ENCODE measurements at places on chromosomes 1 and 21.

- DNase-seq = no peak
Measured at GRCh38 chr1:167681451-167682098, 40.2 kb upstream of the MPZL1 start.

DNA sequence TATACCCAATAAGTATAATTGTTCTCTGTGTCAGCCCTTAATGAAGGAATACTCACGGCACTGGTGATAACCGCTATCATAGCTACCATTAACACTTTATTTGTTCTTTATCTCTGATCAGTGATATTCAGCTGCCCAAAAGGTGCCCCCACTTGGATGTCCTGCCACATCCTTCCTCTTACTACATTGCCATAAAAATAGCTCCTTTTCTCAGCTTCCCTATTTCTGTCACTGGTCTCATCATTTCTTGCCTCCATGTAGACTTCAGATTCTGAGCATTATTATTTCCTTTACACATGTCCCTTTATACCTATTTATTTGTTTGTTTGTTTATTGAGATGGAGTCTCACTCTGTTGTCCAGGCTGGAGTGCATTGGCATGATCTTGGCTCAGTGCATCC, 2.7 kb upstream of the RAB29 start:
- no peak for DNase-seq

DNA sequence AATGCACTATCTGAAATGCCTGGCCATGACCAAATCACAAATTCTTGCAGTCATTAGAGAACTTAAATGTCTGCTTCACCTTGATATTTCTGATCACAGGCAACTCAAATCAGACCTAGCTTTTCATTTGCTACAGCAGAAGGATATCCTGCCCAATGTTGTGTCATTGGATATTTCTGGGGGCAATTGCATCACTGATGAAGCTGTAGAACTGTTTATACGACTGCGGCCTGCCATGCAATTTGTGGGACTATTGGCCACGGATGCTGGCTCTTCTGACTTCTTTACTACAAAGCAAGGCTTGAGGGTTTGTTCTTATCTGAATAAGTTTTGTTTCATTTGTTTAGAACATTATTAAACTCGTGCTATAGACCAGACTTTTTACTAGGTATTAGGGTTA, 14.9 kb downstream of the ZYG11A start:
- no peak for DNase-seq

DNA sequence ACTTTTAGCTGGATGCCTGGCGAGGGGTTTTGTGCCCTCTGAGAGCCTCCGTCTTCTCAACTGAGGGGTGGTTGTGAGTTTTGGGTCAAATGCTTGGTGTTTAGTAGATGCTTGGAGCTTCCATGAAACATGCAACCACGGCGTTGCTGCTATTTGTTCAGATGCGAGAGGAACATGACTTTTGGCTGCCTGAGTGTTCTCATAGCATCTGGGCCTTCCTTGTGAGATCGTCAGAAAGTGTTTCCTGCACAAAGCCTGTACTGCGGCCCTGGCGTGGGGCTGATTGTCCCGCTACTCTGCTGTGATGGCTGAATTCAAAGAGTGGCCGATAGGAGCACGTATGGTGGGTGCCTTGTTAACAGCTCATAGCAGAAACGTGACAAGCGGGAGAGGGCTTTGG, 69.8 kb upstream of the FAM3B start:
- no peak for DNase-seq

DNA sequence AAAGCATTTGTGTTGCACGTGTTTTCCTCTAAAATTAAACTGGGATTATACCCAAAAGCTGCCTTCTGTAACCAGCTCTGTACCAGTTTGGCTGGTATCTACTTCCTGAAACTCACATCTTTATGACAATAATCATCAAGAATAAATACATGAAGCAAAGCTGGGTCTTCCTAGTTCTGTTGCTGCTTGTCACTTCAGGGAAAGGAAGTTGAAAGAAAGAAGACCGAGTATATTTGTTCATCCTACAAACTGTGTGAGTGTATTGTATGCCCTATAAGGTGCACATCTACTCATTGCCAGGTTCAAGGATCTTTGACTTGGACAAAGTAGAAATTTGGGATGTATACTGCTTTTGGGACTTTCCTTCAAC, 29.1 kb upstream of the IFNGR2 start:
- no peak for DNase-seq

- no peak for DNase-seq
Measured at GRCh38 chr1:175499595-175500382, 243.6 kb downstream of the TNR start.

- peak; percentile 89 for DNase-seq
Measured at GRCh38 chr1:221392453-221392852, 349.4 kb downstream of the DUSP10 start.

DNA sequence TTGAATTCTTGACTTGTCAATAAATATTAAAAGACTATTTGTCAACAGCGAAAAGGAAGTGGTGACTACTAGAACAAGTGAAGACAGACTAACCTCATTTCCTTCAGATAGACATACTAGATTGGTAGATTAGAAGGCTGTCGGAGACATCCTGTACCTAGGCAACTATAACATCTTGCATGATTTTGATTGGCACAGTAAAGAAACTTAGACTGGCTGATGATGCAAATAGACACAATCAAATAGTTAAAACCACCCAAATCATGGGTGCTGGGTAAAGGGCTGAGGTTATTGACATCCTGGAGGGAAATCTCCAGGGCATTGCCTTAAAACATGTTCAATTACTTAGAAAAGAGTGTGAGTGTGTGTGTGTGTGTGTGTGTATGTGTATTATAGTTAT, 85.9 kb upstream of the EDEM3 start:
- DNase-seq = no peak

- DNase-seq = no peak
Measured at GRCh38 chr1:44405798-44406736, 1.0 kb downstream of the RNF220 start.

DNA sequence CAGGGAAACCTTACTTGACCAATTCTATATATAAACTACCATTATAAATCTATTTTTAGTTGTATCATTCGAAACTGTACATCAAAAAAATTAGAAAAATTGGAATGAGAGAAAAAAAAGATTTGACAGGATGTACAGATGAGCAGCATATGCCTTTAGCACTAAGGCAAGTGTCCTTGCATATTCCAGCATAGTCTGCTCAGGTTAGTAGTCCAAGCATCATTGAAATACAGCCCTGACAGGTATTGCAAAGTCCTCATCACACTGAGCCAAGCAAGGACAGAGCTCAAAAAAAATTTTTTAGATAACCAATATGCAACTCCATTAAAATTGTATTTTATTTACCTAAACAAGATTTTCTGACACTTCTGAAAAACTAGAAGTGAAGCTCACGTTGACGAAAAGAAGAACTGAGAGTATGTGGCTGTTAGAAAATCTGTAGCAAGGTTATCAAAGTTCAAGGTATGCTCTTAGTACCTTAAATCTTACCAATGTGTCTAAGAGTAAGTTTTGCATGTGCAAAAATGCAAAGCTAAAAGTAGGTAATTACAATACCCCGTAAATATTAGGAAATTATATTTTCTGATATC, 465.6 kb upstream of the ADGRL4 start:
- DNase-seq = no peak

DNA sequence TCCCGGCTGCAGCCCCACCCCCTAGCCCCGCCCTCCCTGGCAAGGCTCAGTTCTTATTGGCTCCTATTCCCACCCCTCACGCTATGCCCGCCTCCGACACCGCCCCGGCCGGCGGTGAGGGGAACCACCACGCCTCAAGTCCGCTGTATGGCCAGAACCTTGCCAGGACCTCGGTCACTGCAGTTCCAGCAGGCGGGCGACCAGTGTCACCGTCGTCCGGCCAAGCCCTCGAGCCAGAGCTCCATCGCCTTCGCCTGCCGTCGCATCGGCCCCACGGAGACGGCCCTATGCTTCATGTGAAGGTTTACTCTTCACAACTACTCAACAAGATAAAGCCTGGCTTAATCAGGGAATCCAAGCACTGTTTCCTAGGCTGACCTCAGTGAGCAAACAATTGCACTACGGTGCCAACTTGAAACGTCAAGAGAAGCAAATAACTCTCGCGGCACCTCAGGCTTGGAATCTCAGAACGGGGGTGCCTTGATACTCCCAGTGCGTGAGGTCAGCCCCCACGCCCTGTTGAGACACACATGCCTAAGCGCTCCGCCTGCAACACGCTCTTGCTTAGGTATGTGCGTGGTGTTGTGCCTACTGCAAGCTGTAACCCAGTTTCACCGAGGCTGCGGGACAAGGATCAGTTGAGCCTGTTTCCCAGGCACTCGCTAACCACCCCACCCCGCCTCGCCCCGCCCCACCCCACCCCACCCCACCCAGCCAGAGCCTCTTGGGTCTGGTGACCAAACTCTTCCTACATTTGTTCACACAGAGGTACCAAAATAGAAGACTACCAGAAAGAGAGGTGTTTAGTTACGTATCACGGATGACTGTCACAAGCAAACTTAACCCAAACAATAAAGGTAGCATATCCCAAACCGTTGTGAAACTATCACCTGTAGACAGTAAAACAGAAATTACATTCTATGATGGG, 498 bp upstream of the DENND2C start:
- DNase-seq = peak; percentile 83

GRCh38 chr1:65717815-65718454, 74.8 kb upstream of the PDE4B start:
- peak; percentile 40 for DNase-seq

GRCh38 chr21:42557420-42557819, 43.8 kb downstream of the SLC37A1 start:
- DNase-seq = no peak

DNA sequence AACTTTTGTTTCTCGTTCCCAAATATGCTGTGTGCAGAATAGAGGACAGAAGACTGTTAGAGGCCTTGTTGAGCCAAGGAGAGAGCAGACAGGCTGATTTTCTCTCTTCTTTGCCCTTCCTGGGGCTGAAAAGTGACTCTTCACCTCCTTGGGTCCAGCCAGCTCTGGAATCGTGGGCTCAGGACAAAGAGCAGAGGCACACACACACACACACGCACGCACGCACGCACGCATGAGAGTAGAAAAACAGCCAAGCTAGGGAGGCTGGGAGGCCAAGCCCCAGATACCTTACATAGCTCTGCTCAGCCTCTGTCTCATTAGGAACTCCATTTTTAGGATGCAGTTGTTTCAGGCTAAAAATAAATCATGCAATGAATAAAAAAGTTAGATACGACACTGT, at the start of gene CASQ2:
Gene CASQ2, minus strand, starts transcription at position 166 of the 400 bp plus-strand sequence. CDS start 173 bp downstream, outside the sequence.
- no peak for DNase-seq

DNA sequence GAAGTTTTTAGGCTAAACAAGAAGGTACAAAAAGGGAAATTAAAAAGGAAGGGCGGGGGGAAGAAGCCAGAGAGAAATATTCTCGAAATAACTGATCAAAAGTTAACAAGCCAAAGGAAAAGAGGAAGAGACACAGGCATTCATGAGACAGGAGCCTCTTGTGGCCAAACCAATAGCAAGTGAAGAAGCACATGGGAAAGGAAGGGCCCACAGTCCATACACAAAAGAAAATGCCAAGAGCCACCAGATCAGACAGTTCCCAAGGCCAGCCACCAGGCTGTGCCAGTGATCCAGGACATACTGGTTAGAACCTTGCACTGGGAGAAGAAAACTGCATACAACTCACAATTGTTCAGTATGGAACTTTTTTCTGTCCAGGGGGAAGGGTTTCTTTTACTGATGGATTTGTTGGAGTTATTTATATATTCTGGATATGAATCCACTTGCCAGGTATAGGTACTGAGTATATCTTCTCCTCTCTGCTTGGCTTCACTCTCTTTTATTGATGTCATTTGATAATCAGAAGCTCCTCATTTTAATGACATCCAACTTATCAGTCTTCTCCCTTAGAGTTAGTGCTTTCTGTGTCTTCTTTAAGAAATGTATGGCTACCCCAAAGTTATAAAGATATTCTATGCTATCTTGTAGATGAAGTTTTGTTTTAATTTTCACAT, 76.8 kb downstream of the CD46 start:
- DNase-seq = peak; percentile 70

DNA sequence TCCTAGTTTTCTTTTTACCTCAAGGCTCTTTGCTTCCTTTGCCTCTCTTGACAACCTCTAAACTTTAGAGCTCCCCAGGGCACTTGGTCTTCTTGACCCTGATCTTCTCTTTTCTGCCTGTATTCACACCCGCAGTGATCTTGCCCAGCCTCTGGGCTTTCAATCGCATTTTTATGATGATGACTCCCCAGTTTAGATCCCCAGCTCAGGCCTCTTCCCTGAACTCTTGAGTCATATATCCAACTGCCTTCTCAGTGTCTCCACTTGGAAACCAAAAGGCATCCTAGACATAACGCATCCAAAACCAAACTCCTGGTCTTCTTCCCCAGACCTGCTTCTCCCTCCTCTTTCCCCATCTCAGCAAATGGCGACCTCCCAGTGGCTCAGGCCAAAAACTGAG, 6.5 kb downstream of the STUM start:
- no peak for DNase-seq

- no peak for DNase-seq
Measured at GRCh38 chr1:93317207-93317606, 28.5 kb upstream of the DR1 start.

- no peak for DNase-seq
Measured at GRCh38 chr1:6141592-6141991, 38.5 kb downstream of the CHD5 start.

DNA sequence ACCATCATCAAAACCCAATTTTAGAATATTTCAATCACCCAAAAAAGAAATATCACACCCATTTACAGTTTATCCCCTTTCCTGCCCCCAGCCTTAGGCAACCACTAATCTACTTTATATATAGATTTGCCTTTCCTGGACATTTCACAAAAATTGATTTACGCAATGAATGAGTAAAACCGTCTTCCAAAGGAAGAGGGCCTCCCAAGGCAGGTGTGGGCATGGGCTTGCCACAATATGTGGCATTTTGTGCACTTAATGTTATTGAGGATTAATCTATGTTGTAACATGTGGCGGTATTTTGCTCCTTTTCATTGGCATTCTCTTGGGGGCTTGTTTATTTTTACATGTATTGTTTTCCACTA, 11.8 kb upstream of the BMP8B start:
- no peak for DNase-seq

DNA sequence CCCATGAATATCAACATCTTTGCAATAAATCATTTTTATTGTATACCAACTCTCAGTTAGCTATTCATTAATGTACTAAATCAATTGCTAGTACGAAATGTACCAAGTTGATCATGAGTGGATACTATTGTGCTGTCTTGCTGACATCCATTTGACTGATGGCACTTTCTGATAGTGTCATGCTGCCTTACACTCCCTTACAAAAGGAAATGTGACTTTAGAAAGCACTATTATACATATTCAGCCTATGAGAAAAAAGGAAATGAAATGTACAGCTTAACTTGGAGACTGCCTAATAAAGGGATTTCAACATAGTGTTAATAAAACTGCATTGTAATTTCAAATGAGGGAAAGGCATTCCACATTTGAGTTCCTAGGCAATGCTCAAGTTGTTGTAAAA, 52.2 kb downstream of the PLA2G4A start:
- no peak for DNase-seq

- DNase-seq = no peak
Measured at GRCh38 chr1:228989992-228990827, 254.9 kb downstream of the RHOU start.

- DNase-seq = no peak
Measured at GRCh38 chr1:86324130-86324822, 71.8 kb downstream of the ODF2L start.

All from fibroblast of skin of right biceps (primary cell).